ENCODE measurements at places on chromosomes 7 and 10.

DNA sequence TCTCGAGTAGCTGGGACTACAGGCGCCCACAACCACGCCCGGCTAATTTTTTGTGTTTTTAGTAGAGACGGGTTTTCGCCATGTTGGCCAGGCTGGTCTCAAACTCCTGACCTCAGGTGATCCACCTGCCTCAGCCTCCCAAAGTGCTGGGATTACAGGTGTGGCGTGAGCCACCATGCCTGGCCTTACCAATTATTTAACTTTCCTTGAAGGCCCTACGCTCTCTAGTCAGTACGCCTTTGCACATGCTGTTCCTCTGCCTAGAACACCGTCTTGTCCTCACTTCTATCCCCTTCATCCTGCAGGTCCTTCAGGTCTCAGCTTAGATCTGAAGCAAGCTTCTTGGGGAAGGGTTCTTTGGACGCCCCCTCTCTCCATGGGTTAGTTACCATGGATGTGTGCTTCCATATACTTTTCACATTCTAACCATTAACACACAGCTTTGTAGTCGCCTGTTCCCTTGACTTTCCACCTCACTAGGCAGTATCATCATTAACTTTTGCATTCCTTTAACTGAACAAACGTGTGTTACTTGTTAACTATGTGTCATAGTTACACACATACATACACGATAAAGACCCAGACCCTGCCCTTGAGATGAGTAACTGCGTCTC lies 592 bp upstream of the ATP6V1F start:
- DNase-seq: no peak

- DNase-seq: no peak
Measured at GRCh38 chr7:2476776-2477446, 713 bp upstream of the GRIFIN start.

DNA sequence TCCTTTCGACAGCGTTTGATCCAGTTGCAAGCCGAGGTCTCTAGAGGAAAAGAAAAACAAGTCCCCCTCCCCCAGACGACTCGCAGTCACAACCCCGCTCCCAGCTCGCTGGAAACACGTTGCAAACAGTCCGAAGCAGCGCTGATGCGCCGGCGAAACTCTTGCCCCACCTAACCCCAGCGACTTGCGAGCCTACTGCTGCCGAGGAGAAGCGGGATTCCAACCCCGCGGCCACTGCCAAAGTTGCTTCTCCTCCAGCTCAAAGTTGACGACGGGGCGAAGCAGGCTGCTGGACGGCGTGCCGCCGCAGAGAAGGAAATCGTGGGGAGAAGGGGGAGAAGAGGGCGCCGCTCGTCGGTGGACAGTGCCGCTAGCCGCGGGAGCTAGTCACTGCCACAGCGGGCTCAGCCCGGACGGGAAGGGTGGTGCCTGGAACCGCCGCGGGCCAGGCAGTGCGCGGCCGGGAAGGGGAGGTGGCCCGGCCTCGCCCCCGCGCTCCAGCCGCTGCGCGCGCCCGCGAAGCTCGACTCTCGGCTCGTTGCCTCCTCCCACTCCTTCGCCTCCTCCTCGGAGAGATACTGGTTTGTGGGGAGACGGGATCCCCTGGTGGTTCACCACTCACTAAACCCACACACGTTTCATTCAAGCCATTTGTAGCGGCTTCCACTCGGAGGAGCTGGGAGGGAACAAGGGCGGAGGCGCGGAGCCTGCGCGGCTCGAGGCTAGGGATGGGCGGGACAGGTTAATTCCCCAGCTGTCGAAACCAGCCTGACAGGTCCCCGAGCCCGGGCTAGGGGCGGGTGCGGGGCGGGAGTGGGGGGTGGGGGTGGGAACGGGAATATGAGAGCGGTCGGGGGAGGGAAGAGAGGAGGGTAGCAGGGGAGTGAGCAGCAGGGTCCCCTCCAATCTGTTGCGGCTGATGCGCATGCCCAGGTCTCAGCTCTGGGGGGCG lies at the start of gene GPR37:
GPR37 (minus strand) TSS at position 392 of the 952 bp plus-strand sequence. CDS start 816 bp downstream, outside the sequence.
- no peak for DNase-seq

- DNase-seq: no peak
Measured at GRCh38 chr10:84077768-84078167, 61.5 kb upstream of the GHITM start.

- DNase-seq: no peak
Measured at GRCh38 chr7:71326595-71326994, 194.7 kb downstream of the GALNT17 start.

GRCh38 chr10:33388382-33388781 lies 53.9 kb upstream of the NRP1 start:
- no peak for DNase-seq

DNA sequence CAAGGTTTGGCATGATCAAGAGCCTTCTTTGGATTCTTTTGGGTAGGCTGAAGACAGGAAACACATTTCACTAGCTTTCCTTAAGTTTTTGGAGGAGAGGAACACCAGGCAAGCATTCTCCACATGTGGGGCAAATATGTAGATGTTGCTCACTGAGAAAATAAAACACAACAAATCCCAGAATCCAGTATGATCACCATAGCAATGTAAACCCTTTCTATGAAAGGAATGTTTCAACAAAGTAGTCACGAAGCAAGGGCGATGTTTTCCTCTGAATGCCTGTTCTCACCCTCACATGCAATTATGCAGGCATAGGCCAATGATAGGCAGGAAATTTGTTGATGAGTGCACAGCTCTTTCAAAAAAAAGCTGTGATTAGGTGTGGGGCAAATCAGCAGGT lies 20.5 kb upstream of the CEP41 start:
- DNase-seq: no peak

GRCh38 chr7:147296986-147297385 lies 1180.4 kb downstream of the CNTNAP2 start:
- no peak for DNase-seq

GRCh38 chr10:70405037-70405824 lies 1.3 kb downstream of the EIF4EBP2 start:
- no peak for DNase-seq

- no peak for DNase-seq
Measured at GRCh38 chr10:35632027-35632426, 10.1 kb downstream of the FZD8 start.

DNA sequence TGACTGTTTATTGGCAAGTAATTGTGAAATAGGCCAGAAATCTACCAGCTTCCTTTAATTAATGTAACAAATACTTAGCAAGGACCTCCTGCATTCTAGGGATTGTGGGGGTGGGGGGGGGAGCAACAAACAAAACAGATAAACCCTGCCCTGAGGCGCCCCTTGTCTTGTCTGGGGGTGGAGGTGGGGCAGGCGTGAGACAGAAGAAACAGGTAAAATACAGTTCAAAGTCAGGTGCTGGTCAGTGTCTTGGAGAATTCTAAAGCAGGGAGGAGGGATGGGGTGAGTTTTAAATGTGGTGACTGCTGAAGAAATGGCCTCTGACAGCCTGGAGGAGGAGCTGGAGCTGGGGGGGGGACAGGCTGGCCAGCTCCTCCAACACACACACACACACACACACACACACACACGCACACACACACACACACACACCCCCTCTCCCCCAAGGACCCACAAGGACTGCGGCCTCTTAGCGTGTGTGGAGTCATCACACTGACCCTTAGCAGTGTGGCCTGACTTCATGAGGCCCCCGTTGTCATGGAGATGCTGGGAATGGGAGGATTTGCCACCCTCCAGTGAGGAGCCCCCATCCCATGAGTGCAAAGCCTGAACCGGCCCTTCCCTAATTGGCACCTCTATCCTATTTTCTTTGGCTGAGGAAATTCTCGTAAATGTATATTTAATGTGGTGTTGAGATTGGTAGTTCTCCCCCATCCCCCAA lies 190.4 kb downstream of the MGMT start:
- DNase-seq: no peak

GRCh38 chr10:126993208-126993607 lies 88.0 kb downstream of the DOCK1 start:
- DNase-seq: no peak

GRCh38 chr7:110534241-110534931 lies 556.5 kb upstream of the LRRN3 start:
- no peak for DNase-seq

GRCh38 chr7:112056409-112056808 lies 149.8 kb downstream of the DOCK4 start:
- DNase-seq: no peak

DNA sequence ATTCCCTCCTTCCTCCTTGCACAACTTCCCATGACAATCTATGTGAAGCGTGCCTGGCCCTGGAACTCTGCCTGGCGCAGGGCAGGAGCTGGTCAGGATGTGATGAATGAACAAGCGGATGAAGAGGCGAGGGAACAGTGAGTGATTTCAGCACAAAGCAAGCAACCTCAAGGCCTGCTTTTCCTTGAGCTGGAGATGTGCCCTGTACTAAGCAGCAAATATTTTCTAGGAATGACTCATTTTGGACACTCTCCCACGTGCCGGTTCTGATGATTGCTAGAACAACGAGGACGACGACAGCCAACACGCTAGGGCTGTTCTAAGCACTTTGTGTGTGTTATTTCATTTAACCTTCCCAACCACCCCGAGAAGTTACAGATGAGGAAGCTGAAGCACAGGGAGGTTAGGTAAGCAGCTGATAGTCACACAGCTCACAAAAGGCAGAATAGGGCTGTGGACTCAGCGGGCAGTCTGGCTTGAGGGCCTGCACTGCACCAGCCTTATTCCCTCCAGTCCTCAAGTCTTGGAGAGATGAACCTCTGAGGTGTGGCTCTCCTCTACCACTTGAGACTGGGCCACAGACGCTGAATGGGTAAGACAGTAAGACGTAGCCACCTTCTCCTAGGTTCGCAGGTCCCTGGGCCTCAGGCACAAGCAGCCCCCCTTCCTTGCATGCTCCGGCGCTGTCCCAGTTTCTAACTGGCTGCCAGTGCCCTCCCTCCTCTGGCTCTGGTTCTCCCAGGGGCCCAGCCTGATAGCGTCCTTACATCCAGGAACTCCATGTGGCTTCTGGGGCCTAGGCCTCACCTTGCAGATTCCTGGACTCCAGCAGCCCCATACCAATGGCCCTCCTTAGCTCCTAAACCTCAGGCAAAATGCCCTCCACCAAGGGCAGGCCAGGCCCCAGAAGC lies 59.0 kb downstream of the YKT6 start:
- DNase-seq: no peak

DNA sequence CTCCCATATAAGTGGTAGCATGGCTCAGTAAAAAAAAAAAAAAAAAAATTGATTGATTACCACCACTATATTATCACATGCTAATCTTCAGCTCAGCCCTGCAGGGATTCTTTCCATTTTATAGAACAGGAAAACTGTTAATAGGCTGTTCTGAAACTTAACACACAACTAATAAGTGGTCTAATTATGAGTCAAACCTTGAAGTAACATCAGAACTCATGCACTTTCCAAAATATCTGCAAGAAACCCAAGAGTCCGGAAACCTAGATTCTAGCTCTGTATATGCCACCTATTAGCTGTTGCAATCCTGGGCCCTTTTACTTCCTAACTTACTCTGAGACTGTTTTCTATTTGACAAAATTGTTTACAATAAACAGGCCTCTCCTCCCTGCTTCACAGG lies 23.9 kb downstream of the SEM1 start:
- DNase-seq: no peak

- DNase-seq: no peak
Measured at GRCh38 chr7:40815512-40815911, 680.7 kb downstream of the SUGCT start.

DNA sequence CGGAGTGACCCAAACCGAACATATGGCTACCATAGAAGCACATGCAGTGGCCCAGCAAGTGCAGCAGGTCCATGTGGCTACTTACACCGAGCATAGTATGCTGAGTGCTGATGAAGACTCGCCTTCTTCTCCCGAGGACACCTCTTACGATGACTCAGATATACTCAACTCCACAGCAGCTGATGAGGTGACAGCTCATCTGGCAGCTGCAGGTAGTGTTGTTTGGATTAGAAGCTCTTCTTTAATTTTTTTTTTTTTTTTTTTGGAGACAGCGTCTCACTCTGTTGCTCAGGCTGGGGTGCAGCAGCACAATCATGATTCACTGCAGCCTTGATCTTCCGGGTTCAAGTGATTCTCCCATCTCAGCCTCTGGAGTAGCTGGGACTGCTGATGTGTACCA lies 45.8 kb downstream of the NRF1 start:
- no peak for DNase-seq

DNA sequence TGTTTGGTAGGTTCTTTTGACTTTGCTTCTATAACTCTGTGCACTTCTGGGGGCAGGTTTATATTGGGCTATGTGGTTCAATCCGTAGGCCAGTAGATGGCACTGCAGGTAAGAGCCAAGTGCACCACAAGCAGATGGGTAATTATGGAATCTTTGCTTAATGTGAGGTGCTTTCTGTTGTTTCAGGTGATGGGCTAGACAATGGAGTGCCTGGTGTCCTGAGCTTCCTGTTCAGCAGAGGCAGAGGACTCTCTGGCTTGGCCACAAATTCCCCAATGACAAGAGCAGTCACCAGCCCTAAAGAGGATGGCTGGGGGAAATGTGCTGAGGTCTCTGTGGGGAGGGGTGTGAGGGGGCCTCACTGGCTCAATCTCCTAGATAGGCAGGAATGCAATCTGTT lies 455.0 kb downstream of the CCSER2 start:
- no peak for DNase-seq

GRCh38 chr7:133040674-133041073 lies 41.2 kb downstream of the CHCHD3 start:
- no peak for DNase-seq

DNA sequence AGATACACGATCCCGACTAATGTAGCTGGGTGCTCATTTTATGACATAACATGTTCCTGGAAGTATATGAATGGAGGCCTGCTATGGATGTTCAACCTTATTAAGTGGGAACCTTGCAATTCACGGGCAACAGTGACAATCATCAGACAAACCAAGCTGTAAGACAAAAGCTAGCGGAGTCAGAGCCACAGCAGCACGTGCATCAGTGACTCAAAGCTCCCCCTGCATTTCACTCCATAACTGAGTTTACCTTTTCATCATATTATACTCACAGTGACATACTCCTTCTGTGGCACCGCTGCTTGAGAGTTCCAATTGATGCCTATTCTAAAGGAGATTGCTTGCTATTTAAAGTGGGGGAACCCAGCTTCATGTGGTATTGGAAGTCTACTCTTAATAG lies 176.0 kb upstream of the PITRM1 start:
- DNase-seq: no peak

GRCh38 chr10:35640474-35640873 lies 1.6 kb downstream of the FZD8 start:
- DNase-seq: no peak

All from activated naive CD4-positive, alpha-beta T cell (primary cell).